ENCODE measurements at places on chromosomes 5 and 9.

GRCh38 chr5:96809921-96810320 is 2.2 kb upstream of the ERAP1 start:
- peak; percentile 3 for DNase-seq

DNA sequence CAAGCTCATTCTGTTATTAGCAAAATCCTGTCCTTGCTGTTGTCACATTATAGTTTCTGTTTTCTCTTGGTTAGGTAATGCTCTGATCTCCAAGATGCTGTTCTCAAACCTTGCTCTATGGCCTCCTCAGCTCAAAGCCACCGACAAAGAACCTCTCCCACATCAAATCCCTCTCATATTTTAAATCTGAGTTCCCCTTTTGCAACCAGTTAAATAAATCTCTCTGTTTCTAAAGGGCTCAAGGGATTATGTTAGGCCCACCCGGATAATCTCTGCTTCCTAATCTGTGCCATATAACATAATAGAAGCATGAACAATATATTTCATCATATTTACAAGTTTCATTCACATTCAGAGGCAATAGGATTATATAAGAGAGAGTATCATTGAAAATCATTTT is 286.0 kb downstream of the CYLC2 start:
- no peak for DNase-seq

- no peak for DNase-seq
These were observed 8.9 kb downstream of the B4GALT1 start for GRCh38 chr9:33157960-33158842.

GRCh38 chr9:130835441-130836298 is 616 bp downstream of the ABL1 start:
- DNase-seq: peak; percentile 56

DNA sequence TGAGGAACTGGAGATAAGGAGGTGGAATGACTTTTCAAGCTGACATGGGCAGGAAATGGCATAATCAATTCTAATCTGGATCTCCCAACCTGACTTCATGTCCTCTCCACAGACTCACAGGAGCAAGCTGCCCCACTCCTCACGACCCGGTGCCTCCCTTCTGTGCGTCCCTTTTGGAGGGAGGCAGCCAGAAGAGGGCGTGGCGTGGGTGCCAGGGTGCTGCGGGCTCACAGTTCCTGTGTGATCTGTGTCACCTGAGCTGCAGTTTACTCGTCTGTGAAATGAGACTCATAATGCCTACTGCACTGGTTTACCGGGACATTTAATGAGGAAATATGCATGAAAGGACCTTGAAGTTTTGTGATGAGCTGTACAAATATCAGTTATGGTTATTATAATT is 207.4 kb downstream of the DAB2IP start:
- DNase-seq: no peak

DNA sequence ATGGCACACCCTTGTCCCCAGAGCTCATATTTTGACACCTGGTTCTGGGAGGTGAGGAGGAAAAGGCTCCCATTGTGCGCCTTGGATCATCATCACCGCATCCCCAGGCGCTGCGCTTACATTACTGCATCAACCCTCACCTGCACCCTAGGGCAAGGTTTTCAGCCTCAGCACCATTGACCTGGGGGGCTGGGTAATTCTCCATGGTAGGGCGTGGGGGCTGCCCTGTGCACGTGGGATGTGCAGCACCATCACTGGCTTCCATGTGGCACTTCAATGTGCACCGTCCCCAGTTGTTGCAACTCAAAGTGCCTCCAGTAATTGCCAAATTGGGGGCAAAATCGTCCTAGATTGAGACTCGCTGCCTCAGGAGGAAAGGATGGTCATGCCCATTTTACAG is 83.6 kb downstream of the NTNG2 start:
- no peak for DNase-seq

DNA sequence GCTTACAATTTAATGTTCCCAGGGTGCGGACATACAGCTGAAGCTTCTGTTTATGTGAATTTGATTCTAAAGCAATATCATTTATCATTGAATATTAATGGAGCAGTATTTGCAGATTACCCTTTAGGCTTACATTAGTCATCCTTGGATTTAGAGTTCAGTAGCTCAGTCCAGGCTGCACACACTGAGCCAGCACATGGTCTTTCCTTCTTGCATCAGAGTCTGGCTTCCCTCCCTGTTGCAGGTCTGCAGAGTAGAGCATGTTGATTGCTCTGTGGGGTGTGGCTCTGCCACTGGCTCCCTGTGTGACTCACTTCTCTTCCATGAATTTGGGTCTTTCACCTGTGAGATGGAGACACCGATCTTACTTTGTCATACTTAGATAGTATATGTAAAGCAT is 36.8 kb downstream of the NSG2 start:
- DNase-seq: no peak

GRCh38 chr9:131670247-131671132 is 69.4 kb downstream of the RAPGEF1 start:
- DNase-seq: peak; percentile 12

DNA sequence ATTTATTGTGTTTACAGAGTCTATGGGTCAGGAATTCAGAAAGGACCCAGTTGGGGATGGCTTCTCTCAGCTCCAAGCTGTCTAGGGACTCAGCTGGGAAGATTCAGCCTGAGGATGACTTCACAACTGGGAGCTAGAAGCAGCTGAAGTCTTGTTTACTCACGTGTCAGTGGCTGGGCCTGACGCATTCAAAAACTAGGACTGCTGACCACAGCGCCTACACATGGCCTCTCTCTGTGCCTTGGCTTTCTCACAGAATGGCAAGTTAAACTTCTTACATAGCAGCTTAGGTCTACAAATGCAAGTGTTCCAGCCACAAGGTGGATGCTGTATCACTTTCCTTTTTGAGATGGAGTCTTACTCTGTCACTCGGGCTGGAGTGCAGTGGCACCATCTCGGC is 16.3 kb upstream of the PPP2CA start:
- peak; percentile 39 for DNase-seq

DNA sequence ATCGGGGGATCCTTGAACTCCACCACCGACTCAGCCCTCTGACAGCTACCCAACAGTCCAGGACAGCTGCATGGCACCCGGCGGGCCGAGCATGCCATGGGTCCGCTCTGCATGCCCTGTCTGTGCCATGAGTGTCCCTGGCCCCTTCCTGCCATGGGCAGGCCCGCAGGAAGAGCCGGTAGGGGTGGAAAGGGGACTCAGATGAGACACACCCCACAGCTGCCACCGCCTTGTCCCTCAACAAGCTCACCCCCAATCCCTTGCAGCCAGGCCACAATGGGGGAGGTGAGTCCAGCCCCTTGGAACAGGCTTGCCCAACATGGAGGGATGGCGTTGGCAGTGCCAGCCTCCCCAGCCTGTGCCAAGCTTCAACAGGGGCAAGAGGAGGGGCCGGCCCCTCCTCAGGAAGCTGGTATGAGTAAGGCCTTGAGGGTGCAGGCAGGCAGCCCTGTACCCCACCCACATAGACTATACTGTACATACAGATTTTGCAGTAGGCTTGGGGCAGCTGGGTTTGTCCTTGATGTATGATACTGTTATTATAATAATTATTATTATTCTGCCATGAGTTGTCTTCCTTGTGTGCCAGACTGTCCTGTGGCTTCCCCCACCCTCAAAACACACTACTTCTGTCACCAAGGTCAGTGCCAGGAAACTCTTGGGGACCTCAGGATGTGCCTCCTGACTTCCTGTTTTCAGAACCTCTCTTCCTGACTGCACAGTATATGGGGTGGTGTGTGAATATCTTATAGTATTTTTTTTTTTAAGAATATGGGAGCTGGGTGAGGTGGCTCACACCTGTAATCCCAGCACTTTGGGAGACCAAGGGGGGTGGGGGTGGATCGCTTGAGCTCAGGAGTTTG is 12.0 kb upstream of the SLC34A1 start:
- no peak for DNase-seq

- peak; percentile 84 for DNase-seq
These were observed 18.8 kb upstream of the CPEB4 start for GRCh38 chr5:173869316-173869715.

- no peak for DNase-seq
These were observed 800.4 kb upstream of the DMAC1 start for GRCh38 chr9:8599937-8600336.

Measured in midbrain (tissue), 1 donor.